Bronchial epithelial cell (primary cell): ENCODE measurements at places on chromosomes 1 and 21.

- DNase-seq: no peak
These were observed 11.0 kb upstream of the OLIG1 start for GRCh38 chr21:33058957-33059356.

GRCh38 chr1:164765557-164765956 lies 206.6 kb downstream of the PBX1 start:
- peak; percentile 89 for DNase-seq

DNA sequence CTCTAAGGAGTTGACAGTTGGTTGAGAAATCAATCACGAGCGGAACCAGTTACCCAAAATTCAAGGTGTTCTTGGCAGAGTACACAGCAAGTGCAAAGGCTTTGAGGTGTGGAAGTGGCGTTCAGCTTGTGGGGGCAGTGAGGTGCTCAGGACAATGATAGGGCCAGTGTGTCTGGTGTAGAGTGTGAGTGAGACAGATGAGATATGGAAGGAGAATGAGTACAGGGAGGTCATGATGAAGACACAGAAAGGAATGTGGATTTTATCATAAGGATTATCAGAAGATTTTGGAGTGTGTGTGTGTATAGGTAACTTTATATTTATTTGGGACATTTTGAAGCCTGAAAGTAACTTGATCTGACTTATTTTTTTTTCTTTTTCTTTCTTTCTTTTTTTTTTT lies 40.9 kb downstream of the IFI44 start:
- no peak for DNase-seq

- no peak for DNase-seq
These were observed 8.3 kb upstream of the PLEKHO1 start for GRCh38 chr1:150141452-150141851.

DNA sequence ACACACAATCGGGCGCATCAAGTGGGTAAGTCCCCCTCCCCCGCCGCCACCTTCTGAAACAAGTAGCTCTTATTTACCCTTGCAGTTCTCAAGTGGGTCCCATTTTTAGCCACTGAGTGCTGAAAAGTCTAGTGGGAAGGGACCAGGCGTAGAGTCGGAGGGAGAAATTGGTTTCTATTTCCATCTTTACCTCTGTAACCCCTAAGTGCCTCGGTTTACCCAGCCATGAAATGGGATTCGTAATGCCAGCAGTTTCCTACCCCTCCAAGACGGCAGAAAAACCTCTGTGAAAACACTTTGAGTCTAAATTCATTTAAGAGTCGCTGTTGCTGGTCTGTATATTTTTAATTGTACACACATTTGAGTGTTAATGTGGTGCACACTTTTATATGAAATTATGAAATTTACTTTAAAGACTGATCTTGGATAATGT lies 928 bp downstream of the TLCD4 start:
- DNase-seq: no peak

GRCh38 chr1:30172299-30172694 lies 551.1 kb downstream of the MATN1 start:
- DNase-seq: no peak

DNA sequence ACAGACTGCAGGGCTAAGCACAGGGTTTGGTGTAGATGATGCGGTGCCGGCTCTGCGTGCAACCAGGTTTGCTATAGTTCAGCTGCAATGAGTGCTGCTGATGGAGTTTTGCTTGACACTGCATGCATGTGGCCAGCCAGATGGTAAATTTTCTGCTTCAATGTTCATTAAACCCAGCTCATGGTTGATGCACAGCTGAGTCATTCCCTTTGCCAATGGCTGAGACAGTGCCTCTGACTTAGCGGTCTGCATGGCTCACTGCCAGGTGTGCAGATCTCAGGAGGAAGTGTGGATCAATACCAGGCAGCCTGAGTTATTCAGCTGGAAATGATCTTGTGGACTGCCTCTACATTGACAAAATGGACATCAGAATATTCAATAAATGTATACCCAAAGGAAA lies 172.7 kb upstream of the ZP4 start:
- peak; percentile 95 for DNase-seq

- DNase-seq: no peak
These were observed 25.2 kb upstream of the RABGAP1L start for GRCh38 chr1:174134003-174134659.

GRCh38 chr1:218837051-218837450 lies 336.6 kb upstream of the LYPLAL1 start:
- no peak for DNase-seq

- DNase-seq: peak; percentile 44
These were observed 29.5 kb downstream of the LDLRAP1 start for GRCh38 chr1:25572708-25573590.

GRCh38 chr1:2326524-2326923 lies 64.8 kb downstream of the MORN1 start:
- DNase-seq: no peak

DNA sequence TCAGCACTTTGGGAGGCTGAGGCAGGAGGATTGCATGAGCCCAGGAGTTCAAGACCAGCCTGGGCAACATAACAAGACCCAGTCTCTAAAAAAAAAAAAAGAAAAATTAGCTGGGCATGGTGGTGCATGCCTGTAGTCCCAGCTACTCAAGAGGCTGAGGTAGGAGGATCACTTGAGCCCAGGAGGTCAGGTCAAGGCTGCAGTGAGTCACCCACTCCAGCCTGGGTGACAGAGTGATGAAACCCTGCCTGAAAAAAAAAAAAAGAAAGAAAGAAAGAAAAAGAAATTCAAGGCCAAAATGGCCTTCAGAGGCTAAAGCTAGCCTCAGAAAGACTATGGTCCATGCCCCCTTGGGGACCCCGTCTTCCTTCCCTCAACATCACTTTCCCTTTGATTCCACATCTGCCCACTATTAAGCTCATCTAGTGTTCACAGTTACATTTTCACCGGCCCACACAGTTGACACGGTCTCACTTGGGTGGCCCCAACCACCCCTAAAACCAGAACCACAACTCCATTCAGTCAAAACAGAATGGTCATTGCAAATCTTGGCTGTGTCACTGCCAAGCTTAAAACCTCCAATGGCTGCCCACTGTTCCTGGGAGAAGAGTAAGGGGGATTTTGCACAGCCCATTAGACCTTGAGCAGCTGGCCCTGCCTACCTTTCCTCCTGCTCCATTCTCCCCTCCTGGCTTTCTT lies 2.1 kb upstream of the CAPN8 start:
- peak; percentile 27 for DNase-seq

- no peak for DNase-seq
These were observed 60.5 kb downstream of the TBX15 start for GRCh38 chr1:118927427-118928187.

GRCh38 chr1:202081992-202082391 lies 40.7 kb upstream of the GPR37L1 start:
- no peak for DNase-seq

DNA sequence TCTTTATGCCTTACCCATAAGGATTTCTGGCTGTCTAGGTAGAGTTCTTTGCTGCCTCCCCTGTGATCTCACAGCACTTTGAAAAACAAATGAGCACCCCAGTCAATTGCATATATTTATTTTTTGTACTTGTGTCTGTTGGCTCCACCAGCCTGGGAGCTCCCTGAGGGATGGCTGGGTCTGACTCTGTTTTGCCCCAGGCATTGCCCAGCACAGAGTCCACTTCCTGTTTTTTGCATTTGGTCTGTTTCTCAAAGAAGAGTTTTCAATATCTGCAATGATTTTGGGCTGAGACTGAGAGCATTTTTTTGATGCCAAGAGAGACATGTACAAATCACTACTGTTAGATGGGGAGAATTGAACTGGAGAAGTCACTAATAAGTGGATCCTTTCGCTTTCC lies 125.0 kb downstream of the FOXD2 start:
- no peak for DNase-seq

- peak; percentile 27 for DNase-seq
These were observed 14.4 kb upstream of the BCL10 start for GRCh38 chr1:85290826-85291225.

GRCh38 chr1:147238925-147239820 lies 3.3 kb upstream of the CHD1L start:
- no peak for DNase-seq

DNA sequence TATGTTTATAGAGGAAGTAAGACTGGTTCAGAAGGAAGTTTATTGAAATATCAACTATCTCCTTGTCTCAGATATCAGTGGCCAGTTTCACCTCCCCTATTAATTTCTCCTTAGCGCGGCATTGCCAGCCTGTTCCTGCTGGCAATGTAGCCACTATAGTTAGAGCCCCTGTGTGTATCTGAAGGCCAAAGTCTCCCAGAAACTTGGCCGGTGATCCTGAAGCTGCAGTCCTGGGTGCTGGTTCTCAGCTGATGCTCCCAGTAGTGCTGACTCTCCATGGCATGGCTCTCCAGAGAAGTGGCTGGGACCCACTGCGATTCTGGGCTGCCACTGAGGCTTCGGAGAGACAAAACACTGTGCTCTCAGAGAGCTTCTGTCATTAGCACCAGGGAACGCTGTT lies 59.9 kb downstream of the TNN start:
- DNase-seq: no peak

DNA sequence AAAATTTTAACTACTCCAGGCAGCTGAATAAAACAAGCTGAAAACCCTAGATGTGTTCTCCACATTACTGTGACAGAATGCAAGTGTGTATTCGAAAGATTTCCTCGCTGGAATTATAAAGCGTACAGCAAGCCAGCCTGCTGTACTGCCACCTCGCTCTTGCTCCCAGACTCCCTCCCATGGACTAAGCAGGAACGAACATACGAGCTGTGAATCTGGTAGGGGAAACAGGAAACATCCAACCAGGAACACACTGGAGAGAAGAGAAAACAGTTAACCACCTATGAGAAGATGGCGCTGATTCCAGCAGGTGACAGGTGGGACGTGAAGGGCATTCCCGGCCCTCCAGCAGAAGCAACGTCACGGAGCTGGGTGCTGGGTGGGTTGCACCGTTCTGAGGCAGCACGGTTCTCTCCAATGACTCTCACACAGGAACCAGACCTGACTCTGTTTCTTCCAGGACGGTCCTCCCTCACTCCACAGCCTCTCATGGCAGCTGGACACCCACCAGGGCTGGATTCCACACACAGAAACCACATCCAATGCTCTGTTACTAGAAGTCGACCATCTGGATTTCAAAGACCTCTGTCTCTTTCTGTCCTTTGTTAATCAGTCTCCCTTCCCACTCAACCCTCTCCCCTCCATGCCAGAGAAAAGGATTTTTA lies 219.2 kb downstream of the RERE start:
- DNase-seq: peak; percentile 50

DNA sequence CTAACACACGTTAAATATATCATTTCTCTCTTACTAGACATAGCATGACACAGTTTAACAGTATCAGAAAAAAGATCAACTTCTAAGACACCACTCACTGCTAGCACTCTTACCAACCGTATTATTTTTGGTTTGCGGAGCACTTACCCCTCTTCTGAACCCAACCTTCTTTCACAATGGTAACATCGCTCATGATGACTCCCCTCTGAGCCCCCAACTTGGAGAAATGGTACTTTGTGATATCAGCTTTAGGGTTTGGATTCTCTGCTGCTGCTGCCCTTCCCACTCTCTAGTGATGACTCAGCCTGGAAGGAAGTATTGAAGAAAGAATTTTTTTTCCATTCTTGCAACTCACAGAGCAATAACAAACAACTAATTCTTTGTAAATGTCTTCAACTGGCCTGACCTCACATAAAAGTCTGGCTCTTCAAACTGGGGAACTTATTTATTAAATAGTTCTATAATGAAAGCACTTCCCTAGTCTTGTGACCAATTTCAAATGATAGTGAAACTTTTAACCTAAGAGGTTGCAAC lies 7.0 kb downstream of the AKT3 start:
- DNase-seq: peak; percentile 37

- no peak for DNase-seq
These were observed 146.8 kb upstream of the TMPRSS15 start for GRCh38 chr21:18550361-18550760.

DNA sequence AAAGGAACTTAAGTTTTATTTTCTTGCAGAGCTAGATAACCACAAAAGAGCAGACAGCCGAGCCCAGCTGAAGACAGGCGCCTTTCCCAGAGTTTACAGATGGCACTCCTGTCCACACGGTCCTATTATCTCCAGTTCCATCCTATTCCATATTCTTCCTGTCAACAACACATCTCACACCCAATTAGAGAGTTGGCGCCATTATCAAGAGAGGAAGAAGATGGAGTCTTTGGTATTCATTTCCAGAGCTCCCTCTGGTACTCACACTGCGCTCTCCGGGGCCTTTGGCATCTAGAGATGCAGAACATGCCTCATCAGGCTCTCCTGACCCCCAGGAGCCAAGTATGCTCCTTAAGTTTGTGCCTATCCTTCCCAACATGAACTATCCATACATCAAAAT lies 43.3 kb upstream of the SIPA1L2 start:
- no peak for DNase-seq

- no peak for DNase-seq
These were observed 129.7 kb downstream of the DAB1 start for GRCh38 chr1:57294177-57294576.

GRCh38 chr21:16838331-16838730 lies 674.5 kb upstream of the CXADR start:
- peak; percentile 21 for DNase-seq

DNA sequence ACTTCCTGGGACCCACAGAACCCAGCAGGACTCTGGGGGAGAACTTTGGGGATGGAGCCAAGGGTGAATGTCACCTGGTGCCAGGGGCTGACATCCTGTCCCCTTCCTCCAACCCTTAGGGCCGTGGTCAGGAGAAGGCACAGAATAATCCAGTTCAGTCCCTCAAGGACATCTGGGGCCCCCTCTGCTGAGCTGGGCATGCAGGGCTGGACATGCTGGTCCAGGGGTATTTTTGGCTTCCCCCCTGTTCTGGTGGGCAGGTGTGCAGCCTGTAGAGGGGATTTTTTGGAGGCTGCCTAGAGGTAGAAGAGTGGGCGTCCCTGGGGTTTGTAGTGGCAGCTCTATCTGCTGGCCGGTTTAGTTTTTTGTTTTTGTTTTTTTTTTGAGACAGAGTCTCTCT lies 3.4 kb upstream of the CROCC start:
- DNase-seq: no peak

GRCh38 chr1:59357645-59358320 lies 60.9 kb downstream of the FGGY start:
- DNase-seq: no peak

- DNase-seq: peak; percentile 99
These were observed 24.8 kb upstream of the ITPKB start for GRCh38 chr1:226763905-226764264.

DNA sequence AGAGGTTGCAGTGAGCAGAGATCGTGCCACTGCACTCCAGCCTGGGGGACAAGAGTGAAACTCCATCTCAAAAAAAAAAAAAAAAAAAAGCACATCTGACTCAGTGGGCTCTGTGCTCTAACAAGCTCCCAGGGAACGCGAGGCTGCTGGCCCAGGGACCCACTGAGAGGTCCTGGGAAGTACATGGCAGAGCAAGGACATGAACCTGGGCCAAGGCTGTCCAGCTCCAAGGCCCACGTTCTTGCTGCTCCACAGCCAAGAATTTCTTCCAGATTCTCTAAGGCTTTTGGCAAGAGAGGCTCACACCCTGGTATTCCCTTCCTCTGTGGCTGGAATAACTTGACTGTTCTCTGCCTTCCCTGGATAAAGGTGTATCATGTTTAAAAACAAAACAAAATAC lies 15.4 kb upstream of the AGTRAP start:
- DNase-seq: no peak

DNA sequence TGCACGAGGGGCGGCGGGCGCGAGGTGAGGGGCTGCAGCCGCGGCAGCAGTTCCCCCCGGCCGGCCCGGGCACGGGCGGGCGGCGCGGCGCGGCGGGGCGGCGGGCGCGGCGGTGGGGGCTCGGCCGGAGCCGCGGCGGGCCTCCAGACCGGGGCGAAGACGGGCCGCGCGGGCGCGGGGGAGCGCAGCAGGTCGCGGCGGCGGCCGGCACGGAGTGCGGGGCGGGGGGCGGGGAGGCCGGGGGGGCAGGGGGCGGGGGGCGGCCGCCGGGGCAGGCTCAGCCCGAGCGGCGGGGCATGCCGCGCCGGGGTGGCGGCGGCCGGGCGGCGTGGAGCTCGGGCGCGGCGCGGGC lies 311 bp downstream of the IRF2BP2 start:
- no peak for DNase-seq

- DNase-seq: no peak
These were observed 93.9 kb upstream of the TARDBP start for GRCh38 chr1:10918531-10918930.
